Caki2 (cell line): ENCODE measurements at places on chromosomes 6 and 20.

GRCh38 chr6:78462728-78463127 lies 404.6 kb upstream of the IRAK1BP1 start:
- no peak for DNase-seq

GRCh38 chr6:33915134-33915533 lies 111.3 kb upstream of the MLN start:
- DNase-seq, result no peak

- no peak for DNase-seq
These were observed 264.5 kb downstream of the KIF16B start for GRCh38 chr20:16308754-16309153.

GRCh38 chr6:128479048-128479666 lies 41.2 kb downstream of the PTPRK start:
- DNase-seq, result no peak

- no peak for DNase-seq
These were observed 3.9 kb upstream of the DSE start for GRCh38 chr6:116366740-116367275.

- DNase-seq, result no peak
These were observed 157.9 kb downstream of the INSM1 start for GRCh38 chr20:20525756-20526155.

DNA sequence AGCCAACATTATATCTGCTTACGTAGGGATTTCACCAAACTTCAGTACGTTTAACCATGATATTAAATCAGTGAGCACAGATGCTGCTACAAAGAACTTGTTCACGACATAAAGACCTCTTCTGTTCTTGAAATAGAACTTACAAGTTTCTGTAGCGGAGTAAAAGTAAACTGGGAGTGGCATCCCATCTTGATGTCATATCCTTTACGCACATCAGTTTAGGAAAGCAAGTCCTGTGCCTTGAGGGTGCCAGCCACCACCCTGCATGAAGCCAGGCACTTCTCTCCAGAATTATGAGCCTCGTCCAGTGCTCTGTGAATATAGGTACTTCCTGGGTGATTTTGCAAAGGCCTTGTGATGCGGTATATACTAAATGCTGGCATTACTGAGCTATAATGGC lies 122.6 kb downstream of the BTBD3 start:
- DNase-seq, result no peak

GRCh38 chr20:7147220-7147601 lies 379.7 kb downstream of the BMP2 start:
- no peak for DNase-seq

- DNase-seq, result no peak
These were observed 914 bp downstream of the SNAP91 start for GRCh38 chr6:83707829-83708545.

DNA sequence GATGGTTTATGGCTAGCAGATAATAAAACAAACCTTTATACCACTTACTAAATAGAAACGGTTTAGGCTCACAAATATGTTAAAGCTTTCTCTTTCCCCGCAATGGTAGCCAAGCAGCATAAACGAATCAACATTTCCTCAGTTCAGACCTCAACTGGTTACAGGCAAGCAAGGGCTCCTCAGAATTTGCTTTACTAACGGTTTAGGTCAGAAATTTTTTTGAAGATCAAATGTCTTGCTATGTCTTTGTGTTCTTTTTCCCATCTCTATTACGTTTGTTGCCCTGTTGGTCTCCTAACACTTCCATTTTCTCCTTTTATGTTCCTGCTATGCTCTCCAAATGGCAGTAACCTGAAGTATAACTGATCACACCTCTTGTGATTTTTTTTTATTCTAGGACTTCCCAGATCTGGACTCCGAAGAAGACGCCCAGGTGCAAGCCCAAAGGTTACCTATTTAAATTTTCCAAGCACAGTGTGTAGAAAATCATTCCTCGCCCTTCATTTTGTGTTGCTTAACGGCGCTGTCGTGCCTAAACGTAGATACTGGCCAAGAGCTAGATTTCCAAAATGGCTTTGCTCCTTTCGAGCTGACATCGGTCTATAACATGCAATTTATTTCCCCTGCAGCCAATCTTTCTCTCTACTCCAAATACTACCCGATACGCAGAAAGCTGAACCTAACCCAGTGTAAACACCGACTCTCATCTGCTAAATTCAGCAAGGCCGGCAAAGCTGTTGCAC lies 717 bp upstream of the ASF1A start:
- DNase-seq, result no peak

GRCh38 chr6:153340568-153340967 lies 209.5 kb upstream of the RGS17 start:
- no peak for DNase-seq

DNA sequence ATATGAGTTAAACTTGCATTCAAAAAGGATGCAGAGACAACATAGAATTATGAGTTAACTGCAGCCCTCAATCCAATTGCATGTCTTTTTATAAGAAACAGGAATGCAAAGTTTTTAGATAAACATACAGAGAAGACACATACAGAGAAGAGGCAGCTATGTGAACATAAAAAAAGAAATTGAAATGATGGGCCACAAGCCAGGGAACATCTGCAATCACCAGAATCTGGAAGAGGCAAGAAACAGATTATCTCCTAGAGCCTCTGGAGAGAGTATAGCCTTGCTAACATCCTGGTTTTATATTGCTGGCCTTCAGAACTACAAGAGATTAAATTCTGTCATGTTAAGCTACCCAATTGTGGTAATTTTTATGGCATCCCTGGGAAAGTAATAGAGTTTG lies 257.2 kb upstream of the EYS start:
- no peak for DNase-seq

DNA sequence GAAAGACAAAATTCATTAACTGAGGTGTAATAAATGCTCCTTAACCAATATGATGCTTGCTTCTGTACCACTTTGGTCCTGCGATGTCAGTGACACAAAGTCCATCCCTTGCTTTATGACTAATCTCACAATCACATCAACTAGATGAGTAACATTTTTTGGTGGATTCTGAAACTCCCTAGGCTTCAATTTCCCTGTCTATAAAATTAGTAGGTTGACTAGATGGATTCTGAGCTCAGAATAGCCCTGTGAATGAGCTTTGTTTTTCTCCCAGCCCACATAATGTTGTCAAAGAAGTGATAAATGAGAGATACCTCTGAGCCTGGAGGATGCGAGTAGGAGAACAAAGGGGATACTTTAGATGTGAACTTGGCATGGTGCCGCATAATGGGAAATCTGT lies 9.1 kb downstream of the TXLNB start:
- no peak for DNase-seq

GRCh38 chr6:40391086-40391485 lies 196.1 kb downstream of the LRFN2 start:
- no peak for DNase-seq

DNA sequence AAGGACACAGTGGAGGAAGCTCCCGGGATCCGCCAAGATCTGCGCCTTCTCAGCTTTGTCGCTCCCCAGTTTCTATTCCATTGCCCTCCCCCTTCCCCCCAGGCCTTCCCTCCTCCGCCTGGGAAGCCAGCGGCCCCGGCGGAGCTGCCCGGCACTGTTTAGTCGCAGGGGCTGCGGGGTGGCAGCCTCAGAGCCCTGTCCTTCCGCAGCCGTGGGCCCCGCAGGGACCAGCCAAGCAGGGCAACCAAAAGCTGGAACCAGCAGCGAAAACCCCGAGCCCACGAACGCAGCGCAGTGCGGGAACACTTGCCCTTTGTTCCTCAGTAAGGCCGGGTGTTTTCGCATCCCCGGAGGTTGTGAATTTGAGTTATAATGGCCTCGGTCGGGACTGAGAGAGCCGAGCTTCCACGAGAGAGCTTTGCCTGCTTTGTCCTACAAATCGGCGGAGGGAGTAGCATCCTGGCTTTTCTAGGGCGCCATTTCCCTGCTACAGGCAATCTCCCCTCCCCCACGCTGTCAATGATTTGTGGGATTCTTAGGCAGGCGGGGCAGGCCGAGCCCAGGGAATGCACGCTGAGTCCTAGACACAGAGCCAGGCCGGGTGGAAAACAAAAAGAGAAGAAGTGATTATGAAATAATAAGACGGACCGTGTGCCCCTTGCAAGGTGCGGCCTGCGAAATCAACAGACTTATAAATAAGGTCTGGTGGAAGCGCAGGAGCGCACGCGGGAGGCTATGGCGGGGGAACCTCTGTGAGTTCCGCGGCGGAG lies 4.0 kb upstream of the TUBB2B start:
- DNase-seq, result peak; percentile 86

DNA sequence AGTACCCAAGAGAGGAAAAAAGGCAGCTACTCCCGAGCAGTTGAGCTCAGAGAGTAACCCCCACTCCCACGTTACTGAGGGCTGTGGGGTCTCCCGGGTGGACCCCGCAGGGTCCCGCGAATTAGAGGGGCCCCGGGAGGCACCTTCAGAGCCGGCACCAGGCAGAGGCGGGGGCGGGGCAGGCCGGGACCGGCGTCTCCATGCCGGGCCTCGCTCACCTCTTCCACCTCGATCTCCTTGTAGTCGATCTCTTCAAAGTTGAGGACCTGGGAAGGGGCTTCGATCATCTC lies 381 bp downstream of the MAP3K7 start:
- no peak for DNase-seq

- DNase-seq, result peak; percentile 69
These were observed 149.1 kb upstream of the AGPAT4 start for GRCh38 chr6:161422710-161423680.

DNA sequence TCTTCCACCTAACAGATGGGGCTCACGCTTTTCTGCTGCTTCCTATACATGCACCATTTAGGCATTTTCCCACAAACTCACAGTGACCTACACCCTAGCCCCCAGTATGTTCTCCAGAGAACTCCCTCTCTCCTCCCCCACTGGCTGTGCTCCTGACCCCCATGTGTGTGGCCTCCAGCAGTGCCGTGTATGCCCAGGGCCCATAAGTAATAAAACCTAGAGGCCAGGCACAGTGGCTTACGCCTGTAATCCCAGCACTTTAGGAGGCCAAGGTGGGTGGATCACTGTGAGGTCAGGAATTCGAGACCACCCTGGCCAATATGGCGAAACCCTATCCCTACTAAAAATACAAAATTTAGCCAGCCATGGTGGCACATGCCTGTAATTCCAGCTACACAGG lies 54.7 kb upstream of the NXT1 start:
- no peak for DNase-seq

DNA sequence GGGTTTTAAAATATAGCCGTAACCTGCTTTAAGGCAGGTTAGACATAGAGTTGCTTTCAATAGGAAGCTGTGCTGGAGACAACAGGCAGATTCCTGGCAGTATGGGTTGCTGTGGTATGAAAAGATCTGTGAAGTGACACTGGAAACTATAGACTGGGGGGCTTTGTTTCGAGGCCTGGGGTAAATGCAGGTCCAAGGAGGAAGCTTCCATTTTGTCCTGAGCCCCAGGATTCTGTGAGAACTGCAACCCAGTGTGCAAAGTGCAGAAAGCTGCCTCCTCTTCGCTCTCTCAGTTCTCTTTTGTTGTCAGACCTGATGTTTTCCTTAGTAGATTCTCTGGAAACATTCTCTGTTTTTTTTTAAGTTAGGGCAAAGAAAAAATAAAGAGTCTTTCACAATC lies 86.9 kb downstream of the LYRM4 start:
- DNase-seq, result no peak

DNA sequence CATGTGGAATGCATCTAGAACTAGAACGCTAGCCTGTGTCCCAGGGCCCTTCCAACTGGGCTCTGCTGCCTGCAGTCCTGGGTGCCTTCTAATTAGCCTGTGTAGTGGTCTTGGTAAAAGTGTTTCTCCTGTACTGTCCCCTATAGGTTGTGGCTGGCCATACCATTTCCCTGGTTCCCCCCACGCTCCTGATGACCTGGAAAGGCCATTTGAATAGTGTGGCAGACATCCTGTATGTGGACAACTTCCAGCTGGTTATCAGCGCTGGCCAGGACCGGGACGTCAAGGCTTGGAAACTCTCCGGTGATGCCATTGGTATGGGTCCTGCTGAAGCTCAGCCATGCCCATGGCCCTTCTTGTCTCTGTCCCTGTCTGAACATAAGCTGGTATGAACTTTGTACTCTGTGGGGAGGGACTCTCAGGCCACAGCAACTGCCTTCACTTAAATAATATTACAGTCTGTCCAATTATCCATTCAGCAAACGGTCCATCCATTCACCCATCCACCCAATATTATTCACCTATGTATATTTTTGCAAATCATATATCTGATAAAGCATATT lies 60.7 kb downstream of the SUN5 start:
- DNase-seq, result no peak

- DNase-seq, result no peak
These were observed 12.3 kb downstream of the LOC128125822 start for GRCh38 chr6:63584566-63584965.

- no peak for DNase-seq
These were observed 119.9 kb upstream of the CEP85L start for GRCh38 chr6:118771253-118771652.

GRCh38 chr6:135390458-135390857 lies 107.1 kb downstream of the AHI1 start:
- no peak for DNase-seq

GRCh38 chr6:37569743-37570481 lies 70.2 kb upstream of the CCDC167 start:
- no peak for DNase-seq

- DNase-seq, result no peak
These were observed 39.5 kb upstream of the PCMTD2 start for GRCh38 chr20:64216036-64216435.

- DNase-seq, result no peak
These were observed 403.8 kb downstream of the ADGRB3 start for GRCh38 chr6:69038841-69039240.

DNA sequence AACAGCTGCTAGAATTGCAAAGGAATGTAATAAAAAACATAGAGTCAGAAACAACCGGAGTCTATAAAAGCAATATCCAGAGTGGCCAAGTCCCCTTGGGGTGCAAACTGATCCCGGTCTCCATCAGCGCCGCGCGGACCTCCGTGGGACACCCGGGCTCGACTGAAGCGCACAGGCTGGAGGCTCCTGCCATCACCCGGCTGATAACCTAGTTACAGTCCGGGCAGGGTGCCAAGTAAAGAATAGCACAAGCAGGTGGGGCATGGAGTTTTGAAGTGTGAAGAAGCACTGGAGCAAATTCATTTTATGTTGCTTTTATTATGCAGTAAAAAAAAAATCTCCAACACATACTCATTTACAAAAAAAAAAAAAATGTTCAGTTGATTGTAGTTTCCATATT lies 205.1 kb upstream of the GMDS start:
- peak; percentile 30 for DNase-seq

- DNase-seq, result no peak
These were observed 17.5 kb downstream of the L3MBTL1 start for GRCh38 chr20:43525021-43525420.

DNA sequence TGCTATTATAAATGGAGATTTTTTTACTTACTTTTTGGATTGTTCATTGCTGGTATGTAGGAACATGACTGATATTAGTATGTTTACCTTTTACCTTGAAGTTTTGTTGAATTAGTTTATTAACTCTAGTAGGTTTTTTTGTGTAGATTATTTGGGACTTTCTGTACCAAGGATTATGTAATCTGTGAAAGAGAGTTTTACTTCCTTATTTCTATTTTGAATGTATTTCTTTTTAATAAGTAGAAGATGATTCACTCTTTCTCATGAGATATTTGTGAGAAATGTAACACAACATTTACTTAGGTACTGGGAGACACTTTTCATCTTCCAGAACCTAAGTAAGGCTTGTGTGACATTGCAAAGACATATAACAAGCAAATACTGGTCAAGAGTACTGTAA lies 473.9 kb upstream of the HS3ST5 start:
- no peak for DNase-seq
